ENCODE measurements at places on chromosomes 13 and 19. TPM values are rescaled to one million over a fixed set of nuclear protein-coding genes. Genes with fewer than 3 reads are reported as not detected.

The TMEM59L gene
- 1.5 TPM for total RNA-seq

The FOSB gene
- 0.79 TPM for total RNA-seq

The DCLK1 gene
- 9.9 TPM for total RNA-seq

The PABPC3 gene
- 0.07 TPM for total RNA-seq

The SULT2A1 gene
- total RNA-seq: not detected

The EMC10 gene
- total RNA-seq: 79.5 TPM

The CABP5 gene
- total RNA-seq: not detected

The MPV17L2 gene
- 9.0 TPM for total RNA-seq

The CYP2S1 gene
- total RNA-seq: 0.87 TPM

The KLC3 gene
- total RNA-seq: not detected

The DNAAF3 gene
- total RNA-seq: 0.87 TPM

DNA sequence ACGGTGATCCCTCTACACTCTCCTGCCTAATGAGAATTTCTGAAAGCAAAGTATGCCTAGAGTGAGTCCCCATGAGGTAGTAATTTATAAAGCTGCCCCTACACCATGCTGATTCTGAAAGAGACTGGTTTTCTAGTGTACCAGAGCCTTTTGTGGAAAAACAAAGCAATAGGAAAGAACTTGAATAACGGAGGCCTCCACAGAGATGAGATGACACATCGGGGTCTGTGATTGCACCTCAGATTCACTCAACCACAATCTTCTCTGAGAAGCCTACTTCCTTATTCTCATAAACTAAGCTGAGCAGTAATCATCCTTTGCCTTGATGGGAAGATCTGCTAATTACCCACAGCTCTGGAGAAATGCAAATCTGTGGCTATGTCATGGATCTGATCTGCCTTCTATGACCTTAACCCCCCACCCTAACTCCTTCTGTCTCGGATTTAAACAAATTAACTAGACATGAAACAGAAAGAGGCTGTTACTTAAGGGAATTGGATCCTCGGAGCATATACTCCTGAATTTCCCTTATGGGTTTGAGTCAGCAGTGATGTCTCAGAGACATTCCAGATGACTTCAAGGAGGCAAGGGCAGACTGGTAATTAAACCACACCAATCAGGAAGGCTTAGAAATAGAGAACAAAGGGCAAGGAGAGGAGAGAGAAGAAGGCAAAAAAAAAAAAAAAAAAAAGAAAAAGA, 128.0 kb downstream of the DCT start:
- DNase-seq: no peak

- DNase-seq: peak; percentile 49
Measured at GRCh38 chr19:13788991-13789390, 6.3 kb upstream of the ZSWIM4 start.

DNA sequence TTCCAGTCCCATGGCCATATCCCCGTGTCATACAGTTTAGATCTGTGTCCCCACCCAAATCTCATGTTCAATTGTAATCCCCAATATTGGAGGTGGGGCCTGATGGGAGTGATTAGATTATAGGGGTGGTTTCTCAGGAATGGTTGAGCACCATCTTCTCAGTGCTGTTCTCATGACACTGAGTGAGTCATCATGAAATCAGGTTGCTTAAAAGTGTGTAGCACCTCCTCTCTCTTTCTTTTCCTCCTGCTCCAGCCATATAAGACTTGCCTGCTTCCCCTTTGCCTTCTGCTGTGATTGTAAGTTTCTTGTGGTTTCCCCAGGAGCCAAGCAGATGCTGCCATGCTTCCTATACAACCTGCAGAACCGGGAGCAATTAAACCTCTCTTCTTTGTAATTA, 197.8 kb downstream of the NALCN start:
- DNase-seq: no peak

GRCh38 chr13:97403893-97404750, 29.8 kb upstream of the RAP2A start:
- DNase-seq: no peak

- DNase-seq: no peak
Measured at GRCh38 chr13:100235311-100235901, 146.5 kb downstream of the PCCA start.

- no peak for DNase-seq
Measured at GRCh38 chr13:67184247-67184646, 45.9 kb downstream of the PCDH9 start.

GRCh38 chr19:19032420-19033175, 719 bp downstream of the SUGP2 start:
- DNase-seq: peak; percentile 88

DNA sequence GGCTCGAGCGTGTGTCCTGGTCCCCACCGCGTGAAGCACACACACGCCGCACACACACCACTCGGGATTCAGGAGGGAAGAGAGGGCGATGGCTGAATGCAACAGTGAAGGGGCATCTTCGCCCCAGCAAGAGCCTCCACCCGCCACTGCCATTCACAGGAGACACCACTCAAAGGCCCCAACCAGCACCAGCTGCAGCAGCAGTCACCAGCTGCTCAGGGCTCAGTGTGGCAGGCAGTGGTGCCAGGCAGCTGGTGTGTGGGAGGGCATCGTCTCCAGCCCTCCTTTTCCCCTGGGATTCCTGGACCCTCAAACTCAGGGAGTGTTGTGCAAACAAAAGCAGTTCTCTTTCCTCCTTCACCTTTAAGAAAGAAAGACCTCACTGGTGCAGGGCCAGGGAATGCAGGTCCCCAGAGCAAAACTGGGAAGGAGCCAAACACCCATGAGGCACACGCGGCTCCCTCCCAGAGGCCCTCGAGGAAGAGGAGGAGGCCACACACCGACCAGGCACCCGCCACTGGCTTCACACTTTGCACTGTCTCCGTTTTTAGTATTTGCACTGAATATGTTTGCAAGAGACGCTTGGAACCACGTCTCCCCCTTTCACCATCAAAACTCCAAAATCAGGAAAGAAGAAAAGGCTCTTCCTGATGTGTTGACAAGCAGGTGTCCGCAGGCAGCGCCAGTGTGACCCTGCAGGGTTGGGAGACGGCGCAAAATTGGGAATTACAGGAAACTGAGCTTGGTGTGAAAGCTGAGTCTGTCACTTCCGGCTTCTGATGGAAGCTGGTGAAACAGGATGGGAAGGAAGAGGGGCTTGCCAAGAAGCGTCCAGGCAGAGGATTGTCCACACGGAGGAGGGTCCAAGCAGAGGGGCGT, 26.4 kb upstream of the F7 start:
- no peak for DNase-seq

DNA sequence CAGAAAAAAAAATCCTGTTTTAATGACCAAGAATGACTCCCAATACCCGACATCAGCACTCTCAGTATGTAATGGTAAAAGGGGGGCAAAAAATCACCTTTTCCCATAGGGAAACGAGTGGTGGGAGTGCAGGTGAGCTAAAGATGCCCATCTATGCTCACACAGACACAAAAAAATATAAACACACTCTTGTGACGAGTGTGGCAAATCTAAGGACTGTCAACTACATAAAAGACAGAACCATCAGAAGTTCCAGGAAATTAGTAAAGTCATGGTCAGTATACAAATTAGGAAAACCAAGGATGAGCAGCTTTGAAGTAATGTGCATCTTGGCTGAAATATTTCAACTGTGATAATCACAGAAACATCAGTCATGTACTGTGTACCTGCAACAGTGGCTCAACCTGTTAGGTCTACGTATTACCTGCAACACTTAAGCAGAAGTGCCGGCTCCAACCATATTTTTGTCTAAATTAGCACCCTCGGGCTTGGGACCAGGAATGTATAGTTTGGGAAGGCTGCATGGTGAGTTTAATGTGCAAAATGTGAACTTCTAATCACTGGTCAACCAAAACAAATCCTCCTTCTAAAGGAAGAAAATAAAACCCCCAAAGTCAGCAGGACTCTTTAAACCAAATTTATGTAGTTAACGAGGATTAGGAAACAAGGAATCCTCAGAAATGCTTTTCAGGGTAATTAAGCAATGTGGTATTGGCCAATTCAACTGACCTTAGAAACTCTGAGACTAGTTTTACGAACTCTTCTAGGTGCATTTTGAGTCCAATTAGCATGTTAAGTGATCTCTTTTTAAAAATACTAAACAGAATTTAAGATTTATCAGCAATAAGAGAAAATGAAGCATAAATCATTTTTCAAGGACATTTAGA, 24.3 kb downstream of the ANKRD10 start:
- DNase-seq: no peak

GRCh38 chr19:29106346-29106885, 106.5 kb downstream of the UQCRFS1 start:
- no peak for DNase-seq

DNA sequence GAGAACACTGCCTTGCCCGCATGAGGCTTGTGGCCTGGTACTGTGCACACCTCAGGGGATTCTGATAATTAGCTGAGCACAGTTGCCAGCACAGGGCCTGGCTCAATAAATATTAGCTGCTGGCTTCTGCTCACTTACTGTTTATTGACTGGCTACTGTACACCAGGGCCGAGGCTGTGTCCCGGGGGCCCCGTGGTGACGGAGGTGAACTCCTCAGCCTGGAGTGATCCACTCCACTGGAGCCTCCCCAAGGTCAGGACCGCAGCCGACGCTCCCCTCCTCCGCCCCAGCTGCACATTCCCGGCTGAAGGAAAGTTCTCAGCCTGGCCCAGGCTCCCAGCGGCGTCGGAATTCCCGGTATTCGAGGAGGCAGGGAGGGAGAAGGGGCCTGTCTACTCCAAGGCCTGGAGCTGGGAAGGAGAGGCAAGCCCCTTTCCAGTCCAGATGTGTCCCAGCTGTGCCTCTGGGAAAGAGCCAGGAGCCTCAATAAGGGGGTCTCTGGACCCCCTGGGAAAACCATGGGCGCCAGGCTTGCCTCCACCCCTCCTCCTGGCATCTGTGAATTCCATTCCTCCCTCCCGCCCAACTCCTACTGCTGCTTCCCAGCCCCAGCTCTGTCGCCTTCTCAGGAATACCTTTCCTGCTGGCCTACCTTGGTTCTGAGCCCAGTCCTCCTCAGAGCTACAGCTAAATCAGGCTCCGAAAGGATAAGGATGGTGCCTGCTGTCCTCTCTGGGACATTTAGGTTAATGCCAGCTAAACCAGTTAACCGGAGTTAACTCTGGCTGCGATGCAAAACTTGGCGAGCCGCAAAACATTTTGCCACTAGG, 7.3 kb downstream of the RPS16 start:
- DNase-seq: peak; percentile 82

DNA sequence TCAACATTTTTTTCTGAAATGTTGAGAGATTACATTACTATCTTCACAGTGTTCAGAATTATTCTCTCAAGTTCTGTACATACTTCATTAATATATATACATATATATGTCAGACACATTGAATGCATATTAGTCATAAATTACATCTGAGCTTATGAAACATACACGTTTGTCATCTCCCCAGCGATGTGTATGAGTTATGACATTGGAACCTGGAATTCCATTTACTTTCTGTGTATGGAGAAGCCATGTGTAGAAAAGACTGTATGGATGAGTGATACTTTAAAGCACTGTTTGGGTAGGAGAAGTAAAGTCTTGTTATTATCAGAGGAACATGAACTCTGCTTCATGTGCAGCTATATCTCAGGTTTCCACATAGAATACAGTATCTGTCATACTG, 167.2 kb downstream of the FGF14 start:
- no peak for DNase-seq

- DNase-seq: no peak
Measured at GRCh38 chr13:90385781-90386489, 961.6 kb upstream of the MIR17HG start.

DNA sequence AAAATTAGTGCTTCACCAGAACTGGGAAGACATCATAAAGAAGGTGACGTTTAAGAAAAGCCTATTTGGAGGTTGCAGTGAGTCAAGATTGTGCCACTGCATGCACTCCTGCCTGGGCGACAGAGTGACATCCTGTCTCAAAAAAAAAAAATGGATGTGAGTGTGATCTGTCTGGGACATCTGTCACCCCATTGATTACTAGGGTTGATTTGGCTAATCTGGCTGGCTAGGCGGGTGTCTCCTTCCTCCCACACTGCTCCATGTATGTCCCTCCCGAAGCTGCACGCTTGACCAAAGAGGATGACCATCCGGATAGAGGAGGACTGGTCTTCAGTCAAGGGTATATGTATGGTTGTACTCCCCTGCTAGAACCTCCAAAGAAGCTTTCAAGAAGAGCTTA, 2.6 kb downstream of the GTF2F2 start:
- no peak for DNase-seq

GRCh38 chr19:55624109-55625003, at the start of gene ZNF784:
ZNF784 (minus strand) TSS chr19:55624566; CDS start chr19:55624561, 5 bp downstream.
- DNase-seq: peak; percentile 96

DNA sequence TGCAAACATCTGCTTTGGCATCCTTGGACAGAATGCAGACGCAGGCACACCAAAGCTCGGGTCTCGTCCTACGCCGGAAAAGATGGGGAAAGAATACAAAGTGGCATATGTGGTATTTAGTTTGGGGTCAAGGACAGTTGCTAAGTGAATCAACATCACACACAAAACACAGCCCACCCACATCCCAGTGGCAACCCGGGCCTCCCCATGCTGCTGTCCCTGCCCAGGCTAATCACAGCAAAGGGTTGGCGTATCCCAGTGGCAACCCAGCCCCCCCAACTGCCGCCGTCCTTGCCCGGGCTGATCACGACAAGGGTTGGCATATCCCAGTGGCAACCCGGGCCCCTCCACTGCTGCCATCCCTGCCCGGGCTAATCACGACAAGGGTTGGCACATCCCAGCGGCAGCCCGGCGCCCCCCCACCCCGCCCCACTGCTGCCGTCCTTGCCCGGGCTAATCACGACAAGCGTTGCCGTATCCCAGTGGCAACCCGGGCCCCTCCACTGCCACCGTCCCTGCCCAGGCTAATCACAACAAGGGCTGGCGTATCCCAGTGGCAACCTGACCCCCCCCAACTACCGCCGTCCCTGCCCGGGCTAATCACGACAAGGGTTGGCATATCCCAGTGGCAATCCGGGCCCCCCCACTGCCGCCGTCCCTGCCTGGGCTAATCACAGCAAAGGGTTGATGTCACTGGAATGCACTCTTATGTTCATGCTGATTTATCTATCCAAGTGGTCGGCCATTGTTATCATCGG, 167.8 kb upstream of the SOX1 start:
- DNase-seq: no peak

- peak; percentile 42 for DNase-seq
Measured at GRCh38 chr13:39144941-39145533, 106.8 kb downstream of the NHLRC3 start.

DNA sequence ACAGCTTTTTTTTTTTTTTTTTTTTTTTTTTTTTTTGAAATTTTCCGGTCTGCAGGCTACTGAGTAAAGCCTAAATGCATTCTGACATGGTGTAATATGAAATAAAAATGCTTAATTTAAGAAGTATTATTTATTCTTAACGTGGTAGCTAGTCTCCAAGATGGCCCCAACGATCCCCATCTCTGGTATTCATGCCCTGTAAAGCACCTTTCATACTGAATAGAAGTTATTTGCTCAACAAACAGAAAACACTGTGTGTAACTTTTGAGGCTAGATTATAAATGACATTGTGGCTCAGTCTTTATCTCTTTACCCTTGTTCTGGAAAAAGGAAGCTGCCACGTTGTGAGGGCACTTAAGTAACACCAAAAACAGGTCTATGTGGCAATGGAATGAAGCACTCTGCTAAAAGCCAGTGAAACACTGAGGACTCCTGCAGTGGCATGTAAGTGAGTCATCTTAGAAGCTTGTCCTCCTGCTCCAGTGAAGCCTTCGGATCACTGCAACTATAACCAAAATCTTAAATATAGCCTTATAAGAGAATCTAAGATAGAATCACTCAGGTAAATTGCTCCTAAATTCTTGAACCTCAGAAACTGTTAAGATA, 128.7 kb downstream of the UGGT2 start:
- no peak for DNase-seq

Data from left ventricle myocardium superior (tissue), 1 donor.